SW 1271 (cell line): ENCODE measurements at places on chromosomes 11 and 22.

DNA sequence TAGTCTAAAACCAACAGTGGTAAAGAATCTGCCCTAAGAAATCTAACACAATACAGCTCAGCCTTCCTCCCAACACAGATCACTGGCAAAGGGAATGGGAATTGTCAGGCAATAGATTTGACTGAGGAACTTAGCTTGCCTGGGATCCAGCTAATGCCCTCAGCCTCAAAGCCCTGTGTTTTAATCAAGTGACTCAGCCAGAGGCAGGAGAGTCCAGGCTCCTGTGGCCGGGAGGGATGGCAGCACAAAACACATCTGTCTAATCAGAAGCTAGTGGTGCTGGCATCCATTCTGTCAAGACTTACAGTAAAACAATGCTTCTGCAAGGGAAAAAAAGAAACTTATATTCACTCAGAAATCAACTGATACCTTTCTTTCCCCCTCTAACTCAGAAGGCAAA, 5.6 kb downstream of the SYTL2 start:
- no peak for DNase-seq

DNA sequence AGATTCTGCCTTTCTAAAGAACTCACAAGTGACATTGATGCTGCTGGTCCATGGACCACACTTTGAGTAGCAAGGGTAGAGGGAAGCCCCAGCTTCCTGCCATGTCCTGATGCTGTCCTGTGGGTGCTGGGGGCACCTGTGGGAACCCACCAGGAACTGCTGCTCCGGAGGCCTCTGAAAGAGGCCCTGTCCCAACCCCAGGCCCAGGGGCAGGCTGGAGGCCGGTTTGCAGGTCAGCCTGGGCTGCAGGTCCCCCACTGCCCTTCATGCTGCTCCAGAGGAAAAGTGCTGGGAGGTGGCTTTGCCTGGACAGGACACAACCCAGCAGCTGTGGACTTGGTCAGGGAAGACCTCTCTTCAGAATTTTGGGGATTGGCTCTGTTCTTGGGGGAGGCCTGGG, 44.8 kb upstream of the SLC22A12 start:
- no peak for DNase-seq

DNA sequence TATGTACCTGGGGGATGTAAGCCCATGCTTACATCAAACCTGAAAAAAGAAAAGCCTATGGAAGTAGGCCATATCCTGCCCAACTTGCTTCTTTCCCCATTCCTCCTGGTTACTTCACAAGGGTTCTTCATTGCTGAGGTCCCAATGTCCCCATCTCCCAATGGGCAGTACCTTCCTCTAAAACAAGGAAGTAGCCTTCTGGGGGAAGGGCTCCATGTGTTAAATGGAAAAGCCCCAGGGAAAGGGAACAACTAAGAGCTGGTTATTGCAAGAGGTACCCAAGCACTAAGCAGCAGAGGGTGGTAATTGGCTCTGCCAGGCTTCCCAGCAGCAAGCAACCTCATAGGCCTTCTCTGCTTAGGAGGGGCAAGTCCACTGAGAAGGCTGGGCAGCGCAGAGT, 11.3 kb downstream of the TMEM216 start:
- DNase-seq, result no peak

GRCh38 chr11:88508759-88509581, 171.4 kb upstream of the CTSC start:
- no peak for DNase-seq

GRCh38 chr11:72813740-72814285, 398 bp upstream of the ATG16L2 start:
- peak; percentile 83 for DNase-seq

DNA sequence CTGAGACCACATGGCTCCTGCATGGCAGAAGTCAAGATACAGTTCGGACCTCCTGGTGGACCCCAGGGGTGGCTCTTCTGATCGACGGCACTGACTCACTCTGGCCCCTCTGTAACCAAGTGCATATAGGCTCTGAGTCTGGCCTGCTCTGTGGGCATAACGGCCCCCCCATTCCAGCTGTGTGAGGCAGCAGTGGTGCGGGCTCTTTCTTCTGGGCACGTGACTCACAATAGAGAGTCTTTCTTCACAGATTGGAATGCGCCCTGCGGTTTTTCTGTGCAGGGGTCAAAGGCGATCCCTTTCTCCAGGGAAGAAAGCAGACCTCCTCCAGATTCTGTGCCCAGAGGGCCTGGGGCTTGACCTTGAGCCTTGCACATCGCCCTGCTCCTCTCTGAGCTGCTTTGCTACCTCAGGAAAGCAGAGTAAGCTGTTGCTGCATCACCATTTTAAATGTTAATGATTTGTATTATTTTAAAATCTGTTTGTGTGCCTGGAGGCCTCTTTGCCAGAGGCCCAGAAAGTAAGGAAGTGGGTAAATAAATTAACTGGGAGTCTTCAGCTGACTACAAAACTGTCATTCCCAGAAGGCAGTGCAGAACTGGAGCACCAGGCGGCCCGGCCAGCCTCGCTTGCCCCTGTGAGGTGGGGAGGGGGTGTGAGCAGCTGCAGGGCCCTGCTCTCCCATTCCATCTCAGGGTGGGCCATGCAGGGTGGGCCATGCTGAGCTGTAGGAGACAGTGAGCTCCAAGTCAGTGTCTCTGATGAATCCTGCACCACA, 199.0 kb downstream of the GRIK4 start:
- peak; percentile 22 for DNase-seq

- DNase-seq, result no peak
Measured at GRCh38 chr22:35915477-35916013, 113.1 kb downstream of the RBFOX2 start.

DNA sequence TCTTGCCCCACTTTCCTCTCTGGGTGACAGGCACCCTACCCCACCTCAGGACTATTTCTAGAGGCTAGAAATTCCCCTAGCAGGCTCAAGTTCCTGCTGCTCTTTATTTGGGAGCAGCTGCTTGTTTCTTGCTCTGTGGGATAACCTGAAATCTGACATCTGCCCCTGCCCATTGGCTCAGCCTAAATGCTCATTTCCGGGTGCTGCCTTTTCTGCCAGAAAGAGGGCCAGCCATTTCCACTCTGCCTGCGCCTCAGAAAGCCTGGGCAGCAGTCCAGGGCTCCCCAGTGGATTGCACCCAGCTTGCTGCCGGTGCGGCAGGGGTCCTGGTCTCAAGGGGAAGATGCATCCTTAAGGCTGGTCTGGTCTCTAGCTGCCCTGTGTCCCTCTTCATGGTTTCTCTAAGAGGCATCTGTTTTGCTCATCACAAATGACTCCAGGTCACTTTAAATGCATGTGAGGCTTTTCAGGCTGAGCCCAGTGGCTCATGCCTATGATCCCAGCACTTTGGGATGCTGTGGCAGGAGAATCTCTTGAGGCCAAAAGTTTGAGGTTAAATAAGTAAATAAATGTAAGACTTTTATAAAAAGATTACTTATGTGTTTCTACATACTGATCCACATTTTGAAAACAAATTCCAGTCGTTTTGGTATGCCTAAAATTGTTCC, 10.3 kb upstream of the PNPLA5 start:
- DNase-seq, result no peak

GRCh38 chr11:113715882-113716625, 9.9 kb upstream of the TMPRSS5 start:
- no peak for DNase-seq

- DNase-seq, result no peak
Measured at GRCh38 chr11:123255909-123256308, 60.9 kb upstream of the CLMP start.

- DNase-seq, result no peak
Measured at GRCh38 chr11:93484716-93485115, 58.5 kb downstream of the SMCO4 start.

GRCh38 chr11:74138572-74138971, 32.2 kb downstream of the C2CD3 start:
- DNase-seq, result peak; percentile 99

GRCh38 chr22:43889860-43890253, 2.0 kb downstream of the PNPLA5 start:
- no peak for DNase-seq

DNA sequence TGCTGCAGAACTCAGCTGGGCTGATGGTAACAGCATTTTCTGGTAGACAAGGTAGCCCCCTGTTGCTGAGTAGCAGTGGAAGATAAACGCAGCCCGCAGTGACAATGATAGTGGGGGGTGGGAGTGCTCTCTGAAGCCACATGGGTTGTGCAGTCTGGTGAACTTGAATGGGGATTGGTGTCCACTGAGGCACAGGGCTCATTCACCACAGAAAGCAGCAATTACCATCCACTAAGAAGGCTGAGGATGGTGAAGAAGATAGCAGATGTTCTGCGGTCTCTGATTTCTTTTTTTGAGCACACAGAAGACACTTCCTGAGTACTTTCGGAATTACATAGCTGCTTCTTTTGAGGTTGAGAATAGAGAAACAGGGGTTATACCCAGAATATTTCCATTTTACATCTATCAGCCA, 150.3 kb downstream of the LRRC4C start:
- DNase-seq, result no peak

DNA sequence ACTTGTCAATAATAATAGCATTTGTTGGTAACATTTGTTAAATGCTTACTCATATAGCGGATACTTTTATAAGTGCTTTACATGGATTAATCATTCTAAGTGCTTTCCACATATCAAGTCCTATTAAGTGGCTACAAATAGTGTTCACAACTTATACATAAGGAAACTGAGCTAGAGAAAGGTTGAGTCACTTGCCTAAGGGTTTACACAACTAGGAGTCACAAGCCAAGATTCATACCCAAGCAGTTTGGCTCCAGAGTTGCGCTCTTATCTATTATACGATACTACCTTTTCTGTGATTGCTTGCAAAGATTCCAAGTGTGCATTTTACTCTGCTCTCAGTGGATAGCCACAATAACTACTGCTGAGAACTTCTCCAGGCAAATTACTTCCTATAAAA, 215.9 kb upstream of the CCDC90B start:
- DNase-seq, result no peak

DNA sequence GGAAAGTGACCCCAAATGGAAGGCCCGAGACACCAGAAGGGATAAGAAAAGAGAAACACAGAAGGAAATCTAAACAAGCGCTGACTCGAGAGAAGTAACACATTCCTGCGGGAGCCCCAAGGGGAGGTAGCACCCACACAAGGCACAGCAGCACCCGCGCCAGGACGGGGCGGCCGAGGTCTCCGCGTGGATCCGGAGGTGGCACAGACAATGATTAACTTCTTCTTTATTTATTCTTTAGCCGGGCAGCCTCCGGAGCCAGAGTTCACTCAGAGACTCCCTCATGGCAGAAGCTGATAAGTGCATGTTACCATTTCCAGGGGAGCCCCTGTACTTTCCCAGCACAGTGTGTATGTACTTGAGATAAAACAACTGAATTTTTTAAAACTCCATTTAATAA, 5.1 kb downstream of the TOLLIP start:
- no peak for DNase-seq

- no peak for DNase-seq
Measured at GRCh38 chr11:63380130-63380529, 10.5 kb downstream of the SLC22A9 start.

DNA sequence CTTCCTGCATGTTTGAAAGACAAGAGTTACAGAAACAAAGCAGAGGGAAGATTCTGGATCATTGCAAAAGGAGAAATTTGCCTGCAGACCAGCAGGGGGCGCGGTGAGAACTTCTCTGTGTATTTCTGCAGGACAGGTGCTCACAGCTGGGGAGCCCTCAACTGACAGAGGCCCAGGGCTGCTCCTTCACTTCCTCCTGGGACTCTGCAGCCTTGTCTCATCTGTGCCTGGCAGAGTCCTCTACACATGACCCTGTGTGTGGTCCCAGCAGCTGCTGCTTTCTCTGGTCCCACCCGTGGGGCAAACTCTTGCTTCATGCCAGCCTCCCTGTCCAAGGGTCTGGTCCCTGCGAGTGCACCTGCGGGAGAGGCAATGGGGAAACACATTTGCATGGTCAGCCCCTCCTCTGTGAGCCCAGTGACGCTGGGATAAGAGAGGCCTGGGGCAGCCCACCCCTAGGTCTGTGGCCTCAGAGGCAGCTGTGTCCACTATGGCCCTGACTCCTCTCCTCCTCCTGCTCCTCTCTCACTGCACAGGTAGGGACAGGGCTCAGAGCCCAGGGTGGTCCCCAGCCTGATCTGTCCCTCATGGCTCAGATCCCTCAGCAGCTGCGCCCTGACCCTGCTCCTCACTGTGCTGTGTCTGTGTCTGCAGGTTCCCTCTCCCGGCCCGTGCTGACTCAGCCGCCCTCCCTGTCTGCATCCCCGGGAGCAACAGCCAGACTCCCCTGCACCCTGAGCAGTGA, 43.2 kb upstream of the VPREB1 start:
- DNase-seq, result no peak

DNA sequence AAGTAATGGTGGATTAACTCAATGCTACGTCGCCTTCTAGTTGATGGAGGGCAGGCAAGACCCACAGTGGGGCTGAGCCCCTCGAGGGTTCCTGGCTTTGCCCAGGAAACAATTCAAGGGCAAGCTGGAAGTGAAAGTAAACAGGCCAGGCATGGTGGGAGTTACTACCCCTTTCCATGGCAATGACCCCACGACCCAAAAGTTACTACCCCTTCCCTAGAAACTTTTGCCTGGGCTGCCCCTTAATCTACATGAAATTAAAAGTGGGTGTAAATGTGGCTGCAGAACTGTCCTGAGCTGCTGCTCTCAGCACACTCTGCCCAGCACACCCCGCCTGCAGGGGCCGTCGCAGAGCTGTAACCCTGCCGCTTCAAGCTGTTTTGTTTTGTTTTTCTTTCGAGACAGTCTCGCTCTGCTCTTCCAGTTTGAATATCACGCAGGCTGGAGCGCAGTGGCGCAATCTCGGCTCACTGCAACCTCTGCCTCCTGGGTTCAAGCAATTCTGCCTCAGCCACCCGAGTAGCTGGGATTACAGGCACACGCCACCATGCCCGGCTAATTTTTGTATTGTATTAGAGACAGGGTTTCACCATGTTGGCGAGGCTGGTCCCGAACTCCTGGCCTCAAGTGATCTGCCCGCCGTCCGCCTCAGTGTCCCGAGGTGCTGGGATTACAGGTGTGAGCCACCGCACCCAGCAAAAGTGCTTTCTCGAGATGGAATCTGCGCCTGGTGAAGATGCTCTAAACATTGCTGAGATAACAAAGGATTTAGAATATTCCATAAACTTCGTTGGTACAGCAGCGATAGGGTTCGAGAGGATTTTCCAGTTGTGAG, 5.9 kb upstream of the RNH1 start:
- no peak for DNase-seq

DNA sequence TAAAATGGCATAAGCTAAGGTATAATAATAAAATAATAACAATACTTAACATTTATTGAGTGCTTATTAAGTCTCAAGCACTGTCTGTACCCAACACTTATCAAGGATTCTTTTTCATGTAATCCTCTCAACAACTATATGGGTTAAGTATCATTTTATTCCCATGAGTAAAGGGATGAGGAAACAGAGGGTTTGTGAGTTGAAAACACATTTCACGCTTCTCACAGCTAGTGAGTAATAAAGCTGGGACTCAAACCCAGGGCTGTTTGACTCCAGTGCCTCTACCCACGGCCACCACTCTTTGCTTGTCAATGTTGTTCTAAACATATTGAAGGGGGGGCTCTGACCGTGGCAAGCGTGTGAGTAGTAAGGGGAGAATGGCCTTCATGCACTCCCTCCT, 8.7 kb downstream of the CD3E start:
- DNase-seq, result no peak

DNA sequence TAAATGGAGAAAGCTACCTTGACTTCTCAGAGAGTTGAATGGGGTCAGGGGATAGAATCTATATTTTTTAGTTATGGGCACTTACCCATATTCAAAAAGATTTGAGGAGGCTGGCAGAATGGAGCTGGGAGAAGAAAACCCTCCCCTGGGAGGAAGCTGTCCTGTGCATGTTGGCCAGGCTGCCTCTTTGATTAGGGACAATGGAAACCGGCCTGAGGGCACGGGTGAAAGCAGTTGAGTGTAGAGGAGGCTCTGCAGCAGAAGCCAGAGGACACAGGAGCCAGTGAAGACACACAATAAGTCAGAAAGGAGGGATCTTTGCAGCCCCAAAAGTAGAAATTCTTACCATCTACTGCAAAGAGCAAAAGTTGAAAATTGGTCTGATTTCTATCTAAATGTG, 66.6 kb upstream of the B3GAT1 start:
- no peak for DNase-seq
